ENCODE measurements at places on chromosomes 6 and 20.
A peak's percentile ranks its signal among the peaks of the same experiment; 100 is the strongest.

DNA sequence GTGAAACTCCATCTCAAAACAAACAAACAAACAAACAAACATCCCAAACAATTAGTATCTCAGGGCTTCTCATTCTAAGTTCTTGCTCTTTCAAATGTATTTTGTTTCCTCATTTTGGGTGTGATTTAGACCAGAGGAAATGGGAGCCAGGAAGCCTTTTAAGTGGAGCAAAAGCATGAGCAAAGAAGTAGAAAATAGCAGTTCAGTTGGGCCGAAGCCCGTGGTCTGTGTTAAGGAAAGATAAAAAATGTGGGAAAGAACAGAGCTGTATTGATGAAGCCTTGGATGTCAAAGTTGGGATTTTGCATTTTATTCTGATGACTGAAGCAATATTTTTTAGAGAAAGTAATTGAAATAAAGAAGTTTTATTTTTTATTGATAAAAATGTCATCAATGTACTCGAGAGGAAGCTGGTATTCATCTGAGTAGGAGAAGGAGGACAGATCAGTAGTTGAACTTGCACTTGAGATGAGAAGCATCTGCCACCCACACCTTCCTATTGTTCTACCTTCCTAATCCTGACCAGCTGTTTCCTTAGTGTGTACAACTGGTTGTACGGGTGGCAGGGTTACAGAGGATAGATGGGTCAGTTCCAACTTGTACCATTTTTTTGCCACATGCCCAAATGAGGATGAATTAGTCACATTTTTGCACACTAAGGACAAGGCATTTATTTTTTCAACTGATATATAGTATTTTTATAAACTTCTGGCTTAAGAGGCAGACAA lies 56.1 kb downstream of the KIAA0408 start:
- no peak for DNase-seq

- no peak for DNase-seq
Observed at GRCh38 chr20:44616604-44616964, 34.2 kb downstream of the PKIG start.

DNA sequence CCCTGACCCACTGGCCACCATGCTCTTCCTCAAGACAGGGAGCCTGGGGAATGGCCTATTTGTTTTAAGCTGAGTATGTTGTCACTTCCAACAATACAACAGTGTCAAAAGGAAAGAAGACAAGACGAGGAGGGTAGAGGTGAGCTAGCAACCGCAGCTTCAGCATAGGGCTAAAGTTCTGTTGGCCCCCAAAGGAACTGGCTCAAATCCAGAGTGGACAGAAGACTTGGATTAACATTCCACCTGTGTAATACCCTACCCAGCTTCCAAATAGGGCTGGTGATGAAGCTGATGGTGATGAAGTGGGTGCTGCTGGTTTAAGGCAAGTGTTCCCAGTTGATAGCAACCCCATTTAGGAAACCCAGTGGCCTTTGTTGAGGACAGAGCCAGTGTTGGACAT lies 31.7 kb upstream of the KCNK5 start:
- DNase-seq, result no peak

GRCh38 chr20:63966944-63967322 lies 2.8 kb downstream of the ZNF512B start:
- no peak for DNase-seq

DNA sequence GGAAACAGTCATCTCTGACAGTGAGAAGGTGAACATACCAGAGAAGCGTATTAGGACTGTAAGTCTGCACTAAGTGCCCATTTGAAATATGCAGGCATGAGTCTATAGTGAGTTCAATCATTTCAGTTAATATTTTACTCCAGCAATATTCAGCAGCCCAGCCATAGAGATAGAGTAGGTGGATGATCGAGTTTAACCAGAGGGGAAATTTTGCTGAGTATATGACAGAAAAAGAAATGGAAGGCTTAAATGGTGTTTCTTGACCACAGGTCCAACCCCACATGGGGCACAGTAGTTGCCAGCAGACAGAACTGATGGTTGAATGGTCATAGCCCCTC lies 39.8 kb downstream of the KIF6 start:
- DNase-seq, result no peak

GRCh38 chr6:74925683-74926082 lies 280.2 kb downstream of the COL12A1 start:
- no peak for DNase-seq

DNA sequence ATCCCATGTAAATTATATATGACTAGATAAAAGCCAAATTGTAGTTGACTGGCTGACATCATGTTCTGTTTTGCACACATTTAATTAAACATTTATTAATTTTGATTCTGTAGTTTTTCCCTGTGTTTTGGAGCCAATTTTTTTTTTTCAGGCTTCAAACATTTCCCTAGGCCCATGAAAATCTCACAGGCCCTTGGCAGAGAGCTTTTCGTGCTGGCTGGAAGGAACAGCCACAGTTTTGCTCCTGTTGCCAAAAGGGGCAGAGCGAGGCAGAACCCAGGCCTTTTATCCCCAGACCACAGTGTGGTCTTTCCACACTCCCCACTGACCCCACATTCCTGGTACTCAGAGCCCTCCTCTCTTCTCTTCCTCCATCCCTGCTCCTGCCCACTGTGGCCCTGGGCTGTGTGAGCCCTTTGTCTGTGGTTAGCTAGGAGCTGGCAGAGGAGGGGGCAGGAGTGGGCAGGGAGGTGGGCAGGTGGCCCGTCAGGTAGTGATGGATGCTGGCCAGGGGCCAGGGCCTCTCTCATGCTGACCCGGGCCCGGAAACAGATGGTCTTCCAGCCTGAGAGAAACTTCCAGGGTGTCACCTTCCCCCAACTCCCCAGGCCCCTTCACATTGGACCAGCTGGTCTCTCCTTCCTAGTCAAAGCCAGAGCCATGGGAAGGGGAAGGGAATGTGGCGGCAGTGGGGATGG lies 19.4 kb upstream of the CCM2L start:
- DNase-seq, result no peak

DNA sequence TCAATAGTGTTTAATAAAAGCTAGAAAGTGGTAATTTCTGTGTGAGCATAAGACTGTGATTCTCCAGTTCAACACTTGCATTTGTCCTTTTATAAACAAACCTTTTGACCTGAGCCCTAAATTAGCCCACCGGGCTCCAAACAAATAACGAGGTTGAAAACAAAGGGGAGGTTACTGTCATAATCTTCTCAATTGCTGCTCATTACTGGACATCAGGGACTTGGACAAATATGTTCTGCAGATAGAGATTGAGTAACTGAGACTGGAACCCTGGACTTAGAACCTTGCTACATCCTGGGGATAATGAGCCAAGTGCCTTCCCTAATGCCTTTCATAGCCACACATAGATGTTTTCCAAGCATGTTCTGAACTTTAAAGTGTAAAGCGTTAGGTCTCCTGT lies 84.2 kb upstream of the PCSK2 start:
- no peak for DNase-seq

DNA sequence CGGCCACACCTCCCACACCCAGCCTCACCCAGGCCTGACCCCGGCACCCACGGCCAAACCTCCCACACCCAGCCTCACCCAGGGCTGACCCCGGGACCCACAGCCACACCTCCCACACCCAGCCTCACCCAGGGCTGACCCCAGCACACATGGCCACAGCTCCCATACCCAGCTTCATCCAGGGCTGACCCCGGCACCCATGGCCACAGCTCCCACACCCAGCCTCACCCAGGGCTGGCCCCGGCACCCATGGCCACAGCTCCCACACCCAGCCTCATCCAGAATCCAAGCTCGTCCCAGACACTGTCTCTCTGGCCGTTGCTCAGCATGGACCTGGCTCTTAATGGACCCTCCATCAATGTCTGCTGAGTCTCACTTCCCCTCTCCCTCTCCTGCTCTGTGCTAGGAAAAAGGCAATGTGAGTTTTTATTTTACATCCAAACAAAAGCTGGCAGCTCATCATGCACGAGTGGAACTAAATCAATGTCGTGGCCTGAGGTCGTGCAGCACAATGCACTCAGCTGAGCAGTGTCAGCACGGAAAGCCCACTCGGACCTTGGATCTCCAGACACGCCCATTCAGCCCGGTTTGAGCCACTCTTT lies 36.1 kb downstream of the NINL start:
- no peak for DNase-seq

DNA sequence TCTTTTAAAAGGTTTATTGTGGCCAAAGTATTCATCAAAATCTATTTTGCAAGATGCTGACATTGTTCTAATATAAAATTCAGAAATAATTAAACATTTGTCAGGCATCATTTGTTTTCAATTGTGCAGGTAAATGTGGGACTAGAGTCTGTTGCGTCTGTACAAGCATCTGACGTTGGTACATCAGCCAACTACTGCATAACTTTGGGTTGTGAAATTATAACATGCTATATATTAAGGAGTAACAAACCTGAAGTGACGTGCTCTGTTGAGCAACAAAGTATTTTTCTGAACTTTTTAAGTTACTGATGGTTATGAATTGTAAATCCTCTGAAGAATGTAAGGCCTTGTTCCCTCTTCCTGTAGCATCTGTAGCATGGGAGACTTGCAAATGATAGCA lies 66.0 kb downstream of the RNF182 start:
- no peak for DNase-seq

DNA sequence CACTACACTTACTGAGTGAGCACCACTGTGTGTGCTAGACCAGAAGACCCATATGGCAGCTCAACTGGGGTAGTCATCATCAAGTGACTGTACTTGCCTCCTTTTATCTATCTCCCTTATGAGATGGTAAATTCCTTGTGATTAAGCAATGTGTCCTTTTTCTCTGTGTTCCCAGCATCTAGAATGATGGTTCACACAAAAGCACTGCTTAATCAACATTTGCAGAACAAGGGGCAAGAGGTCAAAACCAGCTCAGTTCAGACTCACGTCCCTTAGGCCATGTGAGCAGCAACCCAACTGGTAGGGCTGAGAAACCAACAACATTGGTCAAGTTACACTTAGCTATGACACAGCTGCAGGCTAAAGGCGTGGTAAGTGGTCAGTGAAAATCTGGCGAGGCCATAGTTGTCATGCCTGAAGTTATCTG lies 10.0 kb downstream of the TRAM2 start:
- no peak for DNase-seq

DNA sequence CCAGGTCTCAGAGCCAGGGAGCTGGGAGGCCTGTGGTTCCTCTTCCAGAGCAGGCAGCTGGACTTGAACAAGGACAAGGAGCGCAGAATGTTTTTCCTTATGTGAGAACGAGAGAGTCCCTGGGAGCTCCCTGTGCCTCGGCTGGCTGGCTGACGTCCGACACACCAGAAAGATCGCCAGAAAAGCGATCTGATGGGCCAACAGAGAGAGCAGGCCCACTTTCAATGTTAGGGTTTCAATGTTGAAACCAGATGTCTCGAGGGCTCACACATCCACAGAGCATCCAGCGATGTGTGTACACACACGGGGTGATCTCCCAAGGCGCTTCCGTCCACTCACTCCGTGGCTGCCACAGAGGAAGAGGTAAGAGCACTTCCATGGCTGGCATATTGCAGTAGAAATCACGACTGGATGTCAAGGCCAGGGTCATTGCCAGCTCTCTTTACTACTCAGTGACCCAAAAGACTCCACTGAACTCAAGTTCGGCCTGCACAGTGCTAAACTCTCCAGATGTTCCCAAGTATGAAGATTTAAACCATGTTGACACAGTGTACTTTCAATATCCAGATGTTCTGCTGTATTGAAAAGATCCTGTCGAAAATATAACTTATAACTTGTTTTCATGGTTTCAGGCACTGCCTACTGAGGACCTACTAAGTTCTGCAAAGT lies 70.8 kb upstream of the FOXC1 start:
- DNase-seq, result no peak

GRCh38 chr6:63804381-63804956 lies 168.9 kb downstream of the PHF3 start:
- DNase-seq, result no peak

GRCh38 chr6:116550796-116551195 lies 2.8 kb upstream of the CALHM4 start:
- DNase-seq, result no peak

GRCh38 chr20:58458342-58459057 lies 56.7 kb downstream of the APCDD1L start:
- no peak for DNase-seq

- DNase-seq, result no peak
Observed at GRCh38 chr6:3247255-3248146, 11.2 kb upstream of the PSMG4 start.

DNA sequence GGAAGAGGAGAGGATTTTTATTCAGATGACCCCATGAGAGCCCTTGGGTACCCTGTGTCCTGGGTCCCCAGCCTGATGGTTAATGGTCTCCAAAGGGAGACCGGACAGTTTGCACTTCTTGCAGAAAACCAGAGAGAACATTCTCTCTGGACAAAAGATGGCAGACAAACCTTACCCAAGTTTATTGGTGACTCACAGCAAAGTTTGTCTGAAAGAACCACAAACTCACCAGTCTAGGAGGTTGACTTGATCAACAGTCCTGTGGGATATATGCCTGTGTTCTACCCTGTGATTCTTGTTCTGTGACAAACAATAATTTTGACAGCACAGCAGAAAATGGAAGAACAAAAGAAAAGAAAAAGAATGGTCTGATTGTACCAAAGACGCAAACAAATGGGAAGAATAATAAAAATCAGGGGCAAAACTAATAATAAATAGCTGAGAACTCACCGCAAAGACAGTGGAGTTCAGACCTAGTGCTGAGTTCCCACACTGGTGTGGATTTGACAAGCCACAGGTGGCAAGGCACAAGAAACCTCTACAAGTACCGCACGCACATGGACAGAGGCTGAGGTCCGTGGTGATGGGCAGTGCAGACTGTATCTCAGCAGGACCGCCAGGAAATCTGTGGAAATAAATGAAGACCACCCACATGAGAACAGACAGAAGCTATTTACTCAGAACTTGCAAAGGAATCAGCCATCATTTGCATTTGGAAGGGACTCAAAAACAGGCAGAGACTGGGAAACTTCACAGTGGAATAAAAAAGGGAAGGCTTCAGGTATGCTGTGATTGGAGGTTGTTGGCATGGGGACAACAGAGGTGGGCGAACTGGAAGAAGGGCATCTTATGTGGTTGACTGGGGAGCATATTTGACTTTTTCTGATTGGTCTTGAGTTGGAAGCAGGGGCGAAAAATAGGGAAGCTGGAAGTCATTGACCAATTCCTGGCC lies 246.3 kb upstream of the RNF24 start:
- no peak for DNase-seq

DNA sequence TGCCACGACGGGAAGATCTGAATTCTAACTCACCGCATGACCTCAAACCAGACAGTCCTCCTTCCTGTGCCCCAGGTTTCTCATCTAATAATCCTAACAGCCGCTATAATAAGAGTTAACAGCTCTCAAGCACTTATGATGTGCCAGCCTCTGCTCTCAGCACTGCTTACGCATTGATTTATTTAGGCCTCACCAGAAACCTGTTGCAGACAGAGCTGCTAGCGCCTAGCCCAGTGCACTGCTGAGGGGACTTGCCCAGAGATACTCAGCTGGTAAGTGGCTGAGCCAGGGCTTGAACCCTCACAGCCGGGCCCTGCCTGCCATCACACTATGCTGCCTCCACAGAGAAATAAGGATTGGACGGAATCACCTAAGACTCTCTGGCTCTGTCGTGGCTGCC lies 37.7 kb downstream of the GRM4 start:
- DNase-seq, result no peak

GRCh38 chr6:39339868-39340550 lies 17.5 kb upstream of the KCNK16 start:
- peak; percentile 70 for DNase-seq

GRCh38 chr6:43788301-43788700 lies 18.3 kb downstream of the VEGFA start:
- no peak for DNase-seq

GRCh38 chr6:2749969-2750600 lies 637 bp downstream of the MYLK4 start:
- DNase-seq, result no peak

- no peak for DNase-seq
Observed at GRCh38 chr6:30267423-30267822, 54.2 kb upstream of the TRIM26 start.

GRCh38 chr20:63290677-63291472 lies 2.1 kb upstream of the COL20A1 start:
- no peak for DNase-seq
